Stimulated activated CD8-positive, alpha-beta memory T cell treated with anti-CD3 and anti-CD28 coated beads, Interleukin-4, amount 100 ng/mL, for 24 hours (primary cell): ENCODE measurements at places on chromosomes 6 and 20.

- no peak for DNase-seq
These were observed 199.8 kb downstream of the PLCB1 start for GRCh38 chr20:8331740-8332412.

GRCh38 chr6:133504761-133505160, 263.6 kb downstream of the EYA4 start:
- DNase-seq: no peak

DNA sequence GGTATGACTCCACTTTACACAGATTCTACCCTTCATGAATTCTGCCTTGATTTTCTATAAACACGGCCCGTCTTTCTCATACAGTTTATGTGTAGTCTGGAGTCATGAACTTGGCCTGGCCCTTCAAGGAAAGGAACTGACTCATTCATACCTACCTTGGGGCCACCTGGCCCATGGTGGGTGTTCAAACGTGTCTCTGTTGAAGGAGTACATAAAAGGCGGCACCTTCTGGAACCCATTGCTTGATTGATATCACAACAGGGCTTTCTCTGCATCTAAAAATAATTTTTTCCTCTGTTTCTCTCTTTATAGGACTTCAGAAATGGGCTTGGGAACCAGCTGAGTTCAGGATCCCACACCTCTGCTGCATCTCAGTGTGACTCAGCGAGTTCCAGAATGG, 363.0 kb upstream of the SOX4 start:
- no peak for DNase-seq

DNA sequence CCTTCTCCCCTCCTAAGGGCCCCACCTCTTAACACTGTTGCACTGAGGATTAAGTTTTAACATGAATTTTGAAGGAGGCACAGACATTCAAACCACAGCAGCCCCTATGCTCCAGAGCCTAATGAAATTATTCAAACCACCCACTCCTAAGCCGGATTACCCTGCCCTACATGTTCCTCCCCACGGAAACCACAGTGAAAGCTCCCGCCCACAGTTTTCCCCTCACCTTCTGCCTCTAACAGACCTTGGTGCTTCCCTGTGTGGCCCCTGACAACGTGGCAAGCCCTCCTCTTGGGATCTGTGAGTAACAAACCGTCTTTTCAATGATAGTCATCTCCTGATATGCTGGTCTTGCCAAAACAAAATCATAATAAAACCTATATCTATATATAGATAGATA, 74.8 kb downstream of the RIN2 start:
- peak; percentile 21 for DNase-seq

DNA sequence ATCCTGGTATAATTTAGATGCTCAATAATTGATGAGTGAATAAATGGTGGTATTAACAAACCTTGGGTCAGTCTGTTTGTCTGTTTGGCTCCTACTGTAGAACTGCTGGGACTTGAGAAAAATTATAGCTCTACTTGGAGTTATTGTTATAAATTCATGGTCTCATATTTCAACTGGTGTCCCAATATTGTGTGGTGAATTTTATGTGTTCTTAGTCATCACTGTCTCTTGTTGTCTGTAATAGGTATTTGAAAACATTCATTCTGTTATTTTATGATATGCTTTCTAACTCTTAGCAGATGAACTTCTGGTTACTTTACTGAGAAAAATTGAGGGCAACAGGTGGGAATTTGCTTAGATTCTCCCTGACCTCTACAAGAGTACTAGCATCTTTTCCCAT, 221.4 kb downstream of the CDKAL1 start:
- DNase-seq: no peak

GRCh38 chr20:41003143-41003935, 25.3 kb upstream of the TOP1 start:
- DNase-seq: peak; percentile 49

- no peak for DNase-seq
These were observed 198.5 kb downstream of the PREX1 start for GRCh38 chr20:48629069-48629959.

GRCh38 chr20:48717095-48717672, 110.6 kb downstream of the PREX1 start:
- no peak for DNase-seq

- no peak for DNase-seq
These were observed 6.5 kb upstream of the DST start for GRCh38 chr6:56649053-56649769.

GRCh38 chr20:1818247-1818840, 76.9 kb upstream of the SIRPA start:
- no peak for DNase-seq

- DNase-seq: no peak
These were observed 28.3 kb downstream of the PHACTR3 start for GRCh38 chr20:59632541-59633113.

DNA sequence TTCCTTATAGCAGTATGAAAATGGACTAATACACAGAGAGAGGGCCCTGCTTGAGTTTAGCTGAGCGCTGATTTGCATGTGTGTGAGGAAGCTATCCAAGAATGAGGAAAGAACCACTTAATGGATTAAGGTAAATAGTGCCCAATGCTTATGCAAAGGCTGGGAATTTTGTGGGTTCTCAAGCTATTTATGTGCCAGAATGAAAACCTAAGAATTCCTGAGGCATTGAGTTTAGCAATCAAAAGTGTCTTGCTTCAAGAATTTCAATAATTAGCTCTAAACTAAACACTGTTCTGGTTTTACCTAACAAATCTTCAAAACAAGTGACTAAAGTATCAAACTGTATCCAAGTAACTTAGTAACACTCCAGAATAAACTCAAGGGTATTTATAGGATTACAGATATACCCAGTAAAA, 7.0 kb upstream of the OR14J1 start:
- DNase-seq: no peak

- no peak for DNase-seq
These were observed 37.3 kb downstream of the NTSR1 start for GRCh38 chr20:62745952-62746288.

GRCh38 chr6:71444222-71444621, 155.6 kb downstream of the OGFRL1 start:
- DNase-seq: no peak
